ENCODE measurements at places on chromosomes 12 and 14. TPM values are rescaled to one million over a fixed set of nuclear protein-coding genes. Genes with fewer than 3 reads are reported as not detected.

DNA sequence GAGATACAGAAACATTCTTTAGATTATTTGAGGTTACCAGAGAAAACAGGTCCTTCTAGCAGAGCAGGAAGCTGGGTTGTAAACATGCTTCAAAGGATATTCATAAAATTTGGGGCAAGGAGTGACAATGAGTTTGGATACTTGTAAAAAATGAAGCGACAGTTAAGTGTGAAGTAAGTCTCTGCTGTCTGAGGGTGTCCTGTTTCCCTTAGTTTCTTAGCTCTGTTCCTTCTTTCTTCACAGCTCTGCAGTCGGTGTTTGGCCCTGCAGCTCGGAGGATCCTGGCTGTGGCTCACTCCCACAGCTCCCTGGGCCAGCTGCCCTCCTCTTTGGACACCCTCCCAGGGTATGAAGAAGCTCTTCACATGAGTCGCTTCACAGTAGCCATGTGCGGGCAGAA lies 10.8 kb downstream of the TMEM52B start:
- peak; percentile 44 for DNase-seq

DNA sequence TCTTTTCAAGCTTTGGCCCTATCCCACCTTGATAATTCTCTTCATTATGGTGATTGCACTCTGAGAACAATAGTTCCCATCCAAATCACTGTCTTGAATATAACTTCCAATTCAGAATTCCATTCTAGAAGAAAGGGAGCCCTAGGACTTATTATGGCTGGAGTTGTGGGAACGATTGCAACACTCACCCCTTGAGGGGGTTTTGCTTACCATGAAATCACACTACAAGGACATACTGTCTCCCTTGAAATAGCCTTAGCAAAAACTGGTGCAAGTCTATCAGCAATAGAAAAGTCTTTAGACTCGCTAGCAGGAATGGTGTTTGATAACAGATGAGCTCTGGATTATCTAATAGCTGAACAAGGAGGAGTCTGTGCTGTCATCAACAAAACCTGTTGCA lies 31.4 kb upstream of the OXA1L start:
- no peak for DNase-seq

DNA sequence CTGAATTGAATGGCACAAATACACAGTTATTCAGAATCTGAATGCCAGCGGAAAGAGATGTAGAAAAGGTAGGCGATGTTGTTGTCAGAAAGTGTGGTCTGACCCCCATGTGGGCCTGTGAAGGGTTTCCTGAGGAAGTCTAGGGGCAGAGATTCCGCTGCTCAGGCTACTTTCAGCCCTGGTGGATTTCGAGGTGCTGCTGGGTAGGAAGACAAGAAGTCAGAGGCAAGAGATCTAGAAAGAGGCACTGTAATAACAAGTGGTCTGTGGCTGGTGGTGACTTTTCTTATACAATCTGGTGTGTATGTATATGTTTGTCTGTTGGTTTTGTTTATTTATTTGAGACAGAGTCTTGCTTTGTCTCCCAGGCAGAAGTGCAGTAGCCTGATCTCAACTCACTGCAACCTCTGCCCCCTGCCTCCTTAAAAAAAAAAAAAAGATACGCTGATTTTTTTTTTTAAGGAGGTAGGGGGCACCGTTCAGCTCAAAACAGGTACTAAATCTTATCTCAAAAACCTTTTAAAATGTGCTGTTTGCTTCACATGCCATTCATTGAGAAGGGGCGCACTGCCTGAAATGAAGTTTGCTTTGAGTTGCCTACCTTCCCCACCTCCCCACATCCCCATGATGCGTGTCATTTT lies 27.1 kb upstream of the MANSC4 start:
- DNase-seq: no peak

DNA sequence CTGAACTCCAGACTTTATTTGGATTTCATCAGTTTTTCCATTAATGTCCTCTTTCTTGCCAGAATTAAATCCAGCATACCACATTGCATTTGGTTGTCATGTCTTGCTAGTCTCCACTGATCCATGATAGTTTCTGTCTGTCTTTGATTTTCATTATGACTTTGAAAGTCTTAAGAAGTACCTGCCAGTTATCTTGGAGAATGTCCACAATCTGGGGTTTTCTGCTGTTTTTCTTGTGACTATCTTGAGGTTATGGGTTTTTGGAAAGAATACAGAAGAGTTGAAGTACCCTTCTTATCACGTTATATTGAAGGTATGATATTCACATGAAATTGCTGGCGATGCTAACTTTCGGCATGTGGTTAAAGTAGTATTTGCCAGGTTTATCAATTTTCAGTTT lies 282.3 kb upstream of the PRICKLE1 start:
- peak; percentile 29 for DNase-seq

Gene CCDC177
- total RNA-seq: not detected

Gene FGD6
- 5.4 TPM for total RNA-seq

All from M059J (cell line).